ENCODE measurements at places on chromosomes 11 and 22. TPM values are rescaled to one million over a fixed set of nuclear protein-coding genes. Genes with fewer than 3 reads are reported as not detected.

LRRC10B gene
- total RNA-seq, result 8.2 TPM

IGF2 gene
- total RNA-seq, result 21.5 TPM

MPZL2 gene
- total RNA-seq, result not detected

IL17REL gene
- not detected for total RNA-seq

SNX32 gene
- 14.7 TPM for total RNA-seq

GRIA4 gene
- 13.6 TPM for total RNA-seq

ACRV1 gene
- total RNA-seq, result not detected

ACR gene
- not detected for total RNA-seq

PKNOX2 gene
- 8.7 TPM for total RNA-seq

FXYD6 gene
- total RNA-seq, result 57.1 TPM

INPP5J gene
- total RNA-seq, result 15.4 TPM

DPP3 gene
- 72.0 TPM for total RNA-seq

MISFA gene
- 1.7 TPM for total RNA-seq

NAALAD2 gene
- 7.2 TPM for total RNA-seq

NEAT1 gene
- 107 TPM for total RNA-seq

MMP8 gene
- total RNA-seq, result not detected

OR51B2 gene
- total RNA-seq, result not detected

IFT27 gene
- total RNA-seq, result 54.2 TPM

CTTN gene
- total RNA-seq, result 296 TPM

CST6 gene
- not detected for total RNA-seq

FGF19 gene
- total RNA-seq, result 5.1 TPM

PNPLA5 gene
- not detected for total RNA-seq

PLAAT3 gene
- total RNA-seq, result 43.6 TPM

OR6T1 gene
- total RNA-seq, result not detected

SAA1 gene
- not detected for total RNA-seq

OR51F1 gene
- total RNA-seq, result not detected

DNAJB13 gene
- not detected for total RNA-seq

CENATAC gene
- total RNA-seq, result 72.3 TPM

CREB3L1 gene
- 6.1 TPM for total RNA-seq

SUSD2 gene
- total RNA-seq, result 123 TPM

HBE1 gene
- total RNA-seq, result not detected

SMC1B gene
- total RNA-seq, result not detected

RAB3IL1 gene
- 1.3 TPM for total RNA-seq

UBASH3B gene
- 6.7 TPM for total RNA-seq

P4HA3 gene
- total RNA-seq, result not detected

NDUFA6 gene
- total RNA-seq, result 90.1 TPM

BIRC3 gene
- total RNA-seq, result not detected

SPI1 gene
- total RNA-seq, result not detected

MYOD1 gene
- total RNA-seq, result not detected

MYEOV gene
- not detected for total RNA-seq

OR52A1 gene
- total RNA-seq, result not detected

PTH gene
- total RNA-seq, result not detected

HOATZ gene
- total RNA-seq, result not detected

IFITM5 gene
- total RNA-seq, result not detected

IRAG1 gene
- 4.2 TPM for total RNA-seq

CYP2D6 gene
- total RNA-seq, result 15.9 TPM

TRPM5 gene
- total RNA-seq, result not detected

SORL1 gene
- 11.1 TPM for total RNA-seq

TPST2 gene
- 10.6 TPM for total RNA-seq

POU2F3 gene
- total RNA-seq, result not detected

BDNF gene
- 0.42 TPM for total RNA-seq

SYNGR1 gene
- total RNA-seq, result 49.5 TPM

MS4A4A gene
- not detected for total RNA-seq

UPK3A gene
- total RNA-seq, result not detected

PDGFD gene
- 0.49 TPM for total RNA-seq

PIWIL4 gene
- total RNA-seq, result 0.69 TPM

MFRP gene
- total RNA-seq, result not detected

ME3 gene
- 12.4 TPM for total RNA-seq

FERMT3 gene
- total RNA-seq, result 2.0 TPM
